ENCODE measurements at places on chromosomes 3 and 15. TPM values are rescaled to one million over a fixed set of nuclear protein-coding genes. Genes with fewer than 3 reads are reported as not detected.

GPR27 gene
- polyA plus RNA-seq = 23.8 TPM

RLBP1 gene
- polyA plus RNA-seq = 0.40 TPM

EBLN2 gene
- polyA plus RNA-seq = 4.8 TPM

VPS18 gene
- 20.5 TPM for polyA plus RNA-seq

CCDC54 gene
- 0.31 TPM for polyA plus RNA-seq

SLC4A7 gene
- polyA plus RNA-seq = 17.0 TPM

TKT gene
- polyA plus RNA-seq = 70.9 TPM

IGSF11 gene
- polyA plus RNA-seq = 0.46 TPM

STXBP5L gene
- polyA plus RNA-seq = 0.02 TPM

OXSM gene
- 17.7 TPM for polyA plus RNA-seq

PIF1 gene
- polyA plus RNA-seq = 7.4 TPM

EXD1 gene
- not detected for polyA plus RNA-seq

ACTC1 gene
- polyA plus RNA-seq = 12,075 TPM

AMOTL2 gene
- polyA plus RNA-seq = 32.1 TPM

ZBTB20 gene
- polyA plus RNA-seq = 20.0 TPM

IQCF5 gene
- polyA plus RNA-seq = not detected

SLC12A1 gene
- polyA plus RNA-seq = not detected

TIPIN gene
- 23.6 TPM for polyA plus RNA-seq

ZPLD1 gene
- polyA plus RNA-seq = not detected

PATL2 gene
- 0.49 TPM for polyA plus RNA-seq

CFAP44 gene
- 3.6 TPM for polyA plus RNA-seq

SEMA3F gene
- polyA plus RNA-seq = 20.0 TPM

C3orf62 gene
- polyA plus RNA-seq = 7.6 TPM

CSPG4 gene
- polyA plus RNA-seq = 12.1 TPM

AGBL1 gene
- 0.05 TPM for polyA plus RNA-seq

SAMD7 gene
- not detected for polyA plus RNA-seq

ALDH1A2 gene
- 3.5 TPM for polyA plus RNA-seq

WDR93 gene
- polyA plus RNA-seq = 0.59 TPM

PCNP gene
- 119 TPM for polyA plus RNA-seq

FAM174B gene
- polyA plus RNA-seq = 30.2 TPM

TADA3 gene
- polyA plus RNA-seq = 97.2 TPM

CIDEC gene
- polyA plus RNA-seq = not detected

MRAS gene
- 105 TPM for polyA plus RNA-seq

CHRNA3 gene
- polyA plus RNA-seq = 2.8 TPM

USP13 gene
- 31.1 TPM for polyA plus RNA-seq

ATOSA gene
- polyA plus RNA-seq = 10.8 TPM

NANOGP8 gene
- not detected for polyA plus RNA-seq

P2RY1 gene
- 2.5 TPM for polyA plus RNA-seq

SLC6A20 gene
- not detected for polyA plus RNA-seq

GOLGA6L7 gene
- polyA plus RNA-seq = 0.52 TPM

CCDC71 gene
- 0.56 TPM for polyA plus RNA-seq

GOLGA8Q gene
- polyA plus RNA-seq = not detected

Data from cardiac muscle cell (in vitro differentiated cells and primary cell).